ENCODE measurements at places on chromosomes 4 and X.

DNA sequence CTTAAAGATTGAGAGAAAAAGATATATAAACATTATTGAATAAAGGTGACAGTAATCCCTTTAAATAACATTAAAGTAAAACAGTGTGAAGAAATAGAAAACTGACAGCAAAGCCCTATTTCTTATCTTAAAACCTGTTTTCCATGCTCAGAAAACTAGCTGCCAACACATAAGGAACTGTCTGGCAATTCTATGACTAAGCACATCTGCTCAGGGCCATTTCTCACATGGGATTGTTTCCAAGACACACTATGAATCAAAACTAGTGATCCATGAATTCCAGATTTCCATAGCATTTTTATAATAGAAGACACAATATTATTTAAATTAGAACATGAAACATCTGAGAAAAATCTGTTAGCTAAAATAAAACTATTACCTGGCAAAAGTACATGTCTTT, 113.4 kb downstream of the SCLT1 start:
- DNase-seq = no peak

DNA sequence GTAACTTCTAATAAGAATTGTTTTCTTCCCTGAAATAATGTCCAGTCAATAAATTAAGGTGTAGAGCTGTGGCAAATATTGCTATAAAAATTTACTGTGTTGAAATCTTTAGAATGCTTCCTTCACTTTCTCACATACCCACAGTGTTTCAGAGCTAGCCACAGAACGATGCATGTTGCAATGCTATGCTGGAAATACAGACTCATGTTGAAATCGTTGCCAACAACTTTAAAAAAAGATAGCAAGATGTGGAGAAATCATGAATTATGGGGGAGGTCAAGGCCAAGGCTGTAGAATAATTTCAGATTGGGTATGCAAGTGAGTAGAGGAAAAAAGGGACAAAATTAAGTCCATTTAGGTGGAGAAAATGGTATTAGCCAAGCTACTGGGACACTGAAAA, 204.8 kb downstream of the VEGFC start:
- DNase-seq = no peak

DNA sequence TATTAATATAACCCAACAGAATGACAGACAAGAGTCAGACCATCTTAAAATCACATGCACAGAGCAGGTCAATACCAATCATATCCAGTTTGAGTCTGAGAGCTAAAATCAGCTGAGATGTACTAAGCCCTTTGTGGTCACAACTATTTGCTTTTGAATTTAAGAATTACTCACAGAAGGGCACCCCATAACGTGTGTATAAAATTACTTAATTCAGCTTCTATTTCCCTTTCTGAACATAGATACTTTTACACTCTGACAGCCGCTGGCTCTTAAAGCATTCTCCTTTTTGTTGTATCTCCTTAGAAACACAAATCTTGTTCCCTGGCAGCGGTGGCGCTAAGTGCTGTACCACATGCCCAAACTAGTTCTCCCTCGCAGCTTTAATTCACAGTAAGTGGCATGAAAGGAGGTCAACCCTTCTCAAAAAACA, 14.8 kb upstream of the PPARGC1A start:
- no peak for DNase-seq

DNA sequence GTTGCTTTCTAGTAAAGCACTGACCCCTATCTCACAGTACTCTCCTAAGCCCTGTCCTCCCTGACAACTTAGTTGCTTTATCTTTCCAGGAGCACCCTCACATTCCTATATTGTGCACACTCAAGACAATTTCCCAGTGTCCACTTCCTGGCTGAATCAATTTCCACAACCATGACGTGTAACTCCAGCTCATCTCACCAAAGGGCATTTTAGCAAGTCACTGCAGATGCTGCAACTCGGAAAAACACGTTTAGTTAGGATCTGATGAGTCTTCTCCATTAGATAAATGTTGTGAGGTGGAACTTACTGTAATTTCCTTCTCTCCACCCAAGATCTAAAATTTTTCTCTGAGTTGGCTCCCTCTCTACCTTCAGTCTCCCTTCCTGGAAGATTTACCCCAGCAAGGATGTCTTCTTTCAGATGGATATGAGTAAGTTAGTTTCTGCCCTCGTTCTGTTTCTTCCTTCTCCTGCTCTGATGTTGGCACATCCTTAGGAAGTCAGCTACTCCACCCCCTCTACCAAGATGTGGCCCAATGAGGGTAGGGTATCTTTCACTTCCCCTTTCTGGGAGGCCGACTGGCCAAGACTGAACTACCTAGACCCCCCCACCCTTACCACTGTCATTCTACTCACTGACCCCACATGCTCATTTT, 28.8 kb upstream of the IL13RA1 start:
- no peak for DNase-seq

- DNase-seq = no peak
Observed at GRCh38 chr4:152999346-153000075, 63.4 kb downstream of the FHDC1 start.

DNA sequence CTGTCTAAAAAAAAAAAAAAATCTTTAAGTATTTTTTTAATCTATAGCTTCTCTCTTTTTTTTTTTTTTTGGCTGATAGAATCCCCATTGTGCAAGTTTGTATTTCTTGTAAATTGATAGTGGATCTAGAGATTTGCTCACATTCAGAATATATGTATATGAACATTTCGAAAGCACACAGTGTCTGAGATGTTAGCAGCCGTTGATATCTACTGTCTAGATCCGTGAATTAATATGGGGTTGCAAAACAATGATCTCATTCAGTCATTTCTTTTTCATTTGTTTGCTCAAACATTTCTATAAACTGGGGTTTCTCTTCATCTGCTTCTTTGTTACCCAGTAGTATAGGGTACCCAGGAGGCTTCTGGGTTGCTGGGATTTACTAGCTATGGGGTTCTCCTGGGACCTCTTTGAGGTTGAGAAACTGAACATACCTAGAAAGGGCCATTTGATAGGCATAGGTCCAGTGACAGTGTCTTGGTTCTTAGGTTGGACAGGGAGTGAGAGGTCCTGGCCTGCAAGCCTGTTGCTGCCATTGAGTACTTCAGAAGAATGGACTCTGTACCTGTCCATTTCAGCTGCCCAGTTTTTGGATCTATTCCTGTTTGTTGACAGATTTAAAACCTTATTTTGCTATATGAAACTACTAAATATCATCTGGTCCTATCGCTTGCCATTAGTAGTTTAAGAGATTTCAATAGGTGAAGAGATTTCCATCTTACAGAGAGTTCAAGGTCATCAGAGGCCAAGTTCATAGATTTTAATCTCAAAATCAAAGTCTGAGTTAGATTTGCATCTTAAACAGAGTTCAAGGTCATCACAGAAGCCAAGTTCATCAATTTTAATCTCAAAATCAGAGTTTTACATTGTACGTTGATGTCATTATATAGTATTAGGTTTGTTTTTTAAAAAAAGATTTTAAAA, 50.8 kb downstream of the WWC2 start:
- DNase-seq = no peak

DNA sequence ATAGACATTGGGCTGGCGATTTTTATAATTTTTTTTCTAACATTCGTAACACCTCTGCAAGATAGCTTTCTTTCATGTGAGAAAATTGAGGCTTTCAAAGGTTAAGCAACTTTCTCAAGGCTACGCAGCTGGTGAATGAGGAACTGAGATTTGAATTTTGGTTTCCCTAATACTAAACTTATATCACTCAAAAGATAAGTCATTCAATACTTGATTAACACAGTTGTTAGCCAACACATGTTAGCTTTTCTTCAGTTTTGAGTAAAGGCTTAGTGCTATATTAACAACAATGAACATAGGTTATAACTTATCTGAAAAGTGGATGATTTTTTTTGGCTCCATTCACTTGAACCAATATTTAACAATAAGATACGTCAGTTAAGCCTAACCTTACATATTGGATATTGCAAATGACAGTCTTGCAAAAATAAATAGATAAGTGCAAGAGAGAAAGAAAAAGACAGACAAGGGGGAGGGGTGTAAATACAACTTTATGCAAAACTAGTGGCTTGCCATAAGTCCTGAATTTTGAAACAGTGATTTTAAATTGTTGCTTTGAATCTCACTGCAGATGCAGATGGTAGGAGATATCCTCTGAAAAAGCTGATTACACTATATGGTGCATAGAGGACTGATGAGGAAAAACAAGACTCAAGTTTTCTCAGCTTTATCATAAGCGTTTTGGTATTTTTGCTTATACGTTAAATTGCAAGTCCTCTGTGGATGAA, 11.1 kb upstream of the GPM6A start:
- no peak for DNase-seq

All from nephron progenitor cell (in vitro differentiated cells).